ENCODE measurements at places on chromosomes 1 and 21.

DNA sequence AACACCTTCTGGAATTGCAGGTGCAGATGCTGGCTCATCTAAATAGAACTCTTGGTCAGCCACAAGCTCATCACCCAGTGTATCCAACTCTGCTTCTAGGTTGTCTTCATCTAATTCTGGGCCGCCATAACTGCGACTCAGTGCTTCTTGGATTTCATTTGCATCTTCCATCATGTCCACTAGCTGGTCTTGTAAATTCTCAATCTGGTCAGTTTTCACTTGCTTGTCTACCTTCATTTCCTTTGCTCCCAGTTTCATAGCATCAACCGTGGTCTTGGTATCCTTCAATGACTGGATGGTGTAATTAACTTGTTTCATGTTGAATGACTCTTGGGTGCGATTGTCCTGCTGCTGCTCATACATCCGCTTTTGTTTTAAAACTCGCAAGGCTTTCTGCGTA is 10.3 kb downstream of the ZBED6 start:
- DNase-seq, result no peak

GRCh38 chr1:54546651-54547401 is 1.2 kb upstream of the ACOT11 start:
- no peak for DNase-seq

- no peak for DNase-seq
Observed at GRCh38 chr1:18534810-18535205, 54.1 kb downstream of the KLHDC7A start.

DNA sequence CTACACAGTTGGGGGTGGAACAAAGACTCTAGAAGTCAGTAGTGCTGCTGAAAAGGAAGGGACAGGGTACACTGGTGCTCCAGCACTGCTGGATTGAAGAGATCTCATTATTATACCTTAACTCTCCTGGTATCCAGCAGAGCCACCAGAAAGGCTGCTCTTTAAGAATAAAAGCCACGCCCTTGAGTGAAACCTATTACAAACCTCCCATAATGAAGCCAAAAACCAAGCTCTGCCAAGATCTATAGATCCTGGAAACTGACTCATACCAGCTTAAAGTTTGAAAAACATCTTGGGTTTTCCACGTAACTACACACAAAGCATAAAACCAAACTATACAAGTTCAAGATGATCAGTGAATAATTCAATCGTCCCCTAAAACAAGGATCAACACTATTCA is 38.0 kb downstream of the ADSS2 start:
- DNase-seq, result no peak

DNA sequence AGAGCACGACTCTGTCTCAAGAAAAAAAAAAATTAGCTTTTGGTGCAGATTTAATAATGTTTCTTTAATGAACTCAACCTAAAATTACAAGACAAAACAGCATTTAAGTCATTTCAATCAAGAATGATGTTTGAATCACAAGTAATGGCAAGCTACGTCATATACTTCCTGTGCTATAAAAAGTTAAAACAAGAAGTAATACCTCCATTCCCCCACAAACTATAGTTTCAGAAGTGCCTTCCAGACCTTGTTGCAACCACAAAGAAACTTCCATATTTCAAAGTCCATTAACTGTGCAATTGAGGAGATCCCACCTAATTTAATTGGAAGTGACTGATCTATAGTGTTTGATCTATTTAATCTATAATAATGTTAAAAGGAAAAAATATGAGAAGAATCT is 15.1 kb downstream of the NRDC start:
- no peak for DNase-seq

GRCh38 chr1:45979778-45980176 is 152.7 kb downstream of the PIK3R3 start:
- no peak for DNase-seq

DNA sequence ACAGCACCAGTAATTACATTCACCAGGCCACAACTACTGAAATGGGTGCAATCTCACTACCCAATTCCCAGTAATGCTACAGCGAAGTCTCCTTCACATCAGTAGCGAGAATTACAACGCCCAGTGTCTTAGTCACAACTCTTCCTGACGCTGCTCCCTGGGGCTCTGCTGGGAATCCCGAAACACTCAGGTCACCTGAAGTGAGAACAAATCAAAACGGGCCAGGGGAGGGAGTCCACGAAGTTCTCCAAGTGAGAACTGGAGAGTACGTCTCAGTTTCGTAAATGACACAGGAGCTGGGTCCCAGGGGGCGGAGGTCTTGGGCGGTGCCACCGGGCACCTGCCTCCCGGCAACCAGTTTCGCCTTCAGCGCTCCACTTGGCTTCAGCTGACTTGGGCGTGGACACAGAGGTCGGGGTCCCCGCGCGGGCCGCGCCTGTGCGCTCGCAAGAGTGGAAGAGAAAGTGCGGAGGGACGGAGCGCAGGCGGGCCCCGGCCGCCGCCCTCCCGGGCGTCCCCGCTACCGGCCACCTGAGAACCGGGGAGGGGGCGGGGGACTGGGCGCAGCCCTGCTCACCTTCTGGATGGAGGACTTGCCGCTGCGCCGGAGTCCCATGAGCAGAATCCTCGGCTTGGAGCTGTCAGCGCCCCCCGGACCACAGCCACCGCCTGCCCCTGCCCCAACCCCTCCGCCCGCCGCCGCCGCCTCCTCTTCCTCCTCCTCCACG is 575 bp downstream of the RRAGC start:
- peak; percentile 12 for DNase-seq

- no peak for DNase-seq
Observed at GRCh38 chr1:58763214-58763613, 20.6 kb downstream of the JUN start.

- DNase-seq, result no peak
Observed at GRCh38 chr1:84410328-84411095, 12.2 kb downstream of the DNASE2B start.

DNA sequence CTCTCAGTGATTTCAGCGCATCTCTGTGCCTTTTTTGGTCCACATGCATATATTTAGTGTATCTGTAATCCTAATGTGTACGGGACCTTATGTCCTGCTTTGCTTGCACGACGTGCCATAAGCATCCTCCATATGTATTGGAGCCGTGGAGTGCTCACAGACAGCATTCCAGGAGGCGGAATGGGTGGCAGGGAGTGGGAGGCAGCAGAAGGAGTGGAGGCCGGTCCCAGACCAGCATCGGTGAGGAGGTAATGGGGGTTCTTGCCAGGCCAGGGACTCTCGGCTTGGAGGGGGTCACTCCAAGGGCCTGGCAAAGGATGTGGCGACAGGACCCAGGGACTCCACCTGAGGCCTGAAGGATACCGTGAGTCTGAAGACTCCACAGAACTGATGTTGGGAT is 185.0 kb downstream of the CAMTA1 start:
- DNase-seq, result no peak

GRCh38 chr1:94602802-94603625 is 61.5 kb upstream of the F3 start:
- no peak for DNase-seq

- DNase-seq, result no peak
Observed at GRCh38 chr1:205183676-205184335, 27.7 kb downstream of the DSTYK start.

DNA sequence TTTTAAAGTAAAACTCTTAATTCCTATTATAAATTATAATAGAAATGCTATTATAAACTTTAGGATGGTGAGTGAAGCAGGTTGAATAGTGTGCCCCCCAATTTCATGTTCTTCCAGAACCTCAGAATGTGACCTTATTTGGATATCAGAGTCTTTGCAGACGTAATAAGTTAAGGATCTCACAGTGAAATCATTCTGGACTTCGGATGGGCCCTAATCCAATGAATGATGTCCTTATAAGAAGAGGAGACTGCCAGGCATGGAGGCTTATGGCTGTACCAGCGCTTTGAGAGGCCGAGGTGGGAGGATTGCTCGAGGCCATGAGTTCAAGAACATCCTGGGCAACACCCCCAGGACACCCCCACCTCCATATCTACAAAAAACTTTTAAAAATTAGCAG is 9.4 kb upstream of the MT1HL1 start:
- no peak for DNase-seq

DNA sequence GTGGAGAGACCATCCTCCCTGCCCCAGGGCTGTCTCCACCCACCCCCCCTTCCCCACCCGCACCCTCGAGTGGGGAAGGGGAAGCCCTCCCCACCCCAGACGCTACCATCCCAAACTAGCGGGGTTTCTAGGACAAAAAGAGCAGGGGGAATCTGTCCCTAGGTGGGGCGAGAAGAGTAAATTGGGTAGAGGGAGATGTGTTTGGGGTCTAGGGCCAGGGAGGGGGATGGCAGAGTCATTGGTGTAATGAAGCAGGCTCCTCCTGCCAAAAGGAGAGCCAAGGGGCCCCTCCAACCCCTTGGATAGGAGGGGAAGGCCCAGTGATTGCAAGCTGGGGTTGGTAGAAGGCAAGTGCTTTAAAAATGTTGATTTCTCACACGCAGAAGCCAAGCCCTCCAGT is 10.0 kb downstream of the MEX3A start:
- no peak for DNase-seq

DNA sequence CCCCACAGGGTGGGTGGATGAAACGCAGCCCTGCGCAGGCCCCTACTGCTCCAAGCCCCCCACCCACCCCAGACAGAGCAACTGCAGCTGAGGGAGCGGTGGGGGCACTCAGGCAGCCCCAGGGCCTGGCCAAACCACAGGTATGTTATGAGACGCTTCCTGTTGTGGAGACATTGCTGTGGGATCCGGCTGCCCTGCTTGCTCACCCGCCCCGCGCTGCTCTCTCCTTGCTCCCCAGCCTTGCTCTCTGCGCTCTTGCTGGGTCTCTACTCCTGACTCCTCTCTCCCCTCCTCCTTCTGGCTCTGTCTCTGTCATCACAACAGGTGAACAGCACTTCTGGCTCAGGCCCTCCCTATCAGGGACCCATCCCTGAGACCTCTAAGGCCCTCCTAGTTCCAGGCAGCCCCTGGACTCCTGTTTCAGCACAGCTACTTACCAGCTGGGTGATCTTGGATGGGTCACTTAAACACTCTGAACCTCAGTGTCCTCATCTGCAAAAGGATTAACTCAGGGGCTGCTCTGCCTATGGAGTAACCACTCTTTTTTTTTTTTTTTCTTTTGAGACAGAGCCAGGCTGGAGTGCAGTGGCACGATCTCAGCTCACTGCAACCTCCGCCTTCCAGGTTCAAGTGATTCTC is 15.9 kb downstream of the COL8A2 start:
- DNase-seq, result peak; percentile 17

DNA sequence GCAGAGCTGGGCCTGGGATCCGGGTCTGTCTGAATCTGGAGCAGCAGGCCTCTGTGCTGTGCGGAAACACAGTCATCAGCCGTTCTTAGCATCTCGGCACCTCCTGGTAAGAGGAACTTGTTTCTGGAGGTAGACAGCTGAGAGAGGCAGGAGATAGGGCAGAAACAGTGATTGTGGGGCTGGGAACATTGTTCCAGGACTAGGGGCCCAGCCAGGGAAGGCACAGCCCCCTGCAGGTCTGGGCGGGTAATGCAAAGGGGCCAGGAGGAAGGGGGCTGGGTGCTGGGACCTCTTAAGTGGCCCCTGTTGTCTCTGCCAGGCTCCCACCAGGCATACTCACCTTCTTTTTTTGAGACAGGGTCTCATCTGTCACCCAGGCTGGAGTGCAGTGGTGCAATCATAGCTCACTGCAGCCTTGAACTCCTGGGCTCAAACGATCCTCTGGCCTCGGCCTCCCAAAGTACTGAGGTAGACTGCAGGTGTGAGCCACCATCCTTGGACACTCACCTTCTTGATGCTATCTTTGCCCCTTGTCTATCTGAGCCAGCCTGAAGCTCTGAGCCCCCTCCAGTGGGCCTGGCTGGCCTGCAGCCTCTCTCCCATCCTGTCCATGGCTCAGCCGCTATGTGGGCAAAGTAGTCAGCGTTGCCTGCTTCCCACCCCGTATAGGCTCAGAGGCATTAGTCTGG is 134.3 kb upstream of the ZBTB40 start:
- DNase-seq, result no peak

- no peak for DNase-seq
Observed at GRCh38 chr1:54818461-54819194, 17.5 kb upstream of the TTC22 start.

DNA sequence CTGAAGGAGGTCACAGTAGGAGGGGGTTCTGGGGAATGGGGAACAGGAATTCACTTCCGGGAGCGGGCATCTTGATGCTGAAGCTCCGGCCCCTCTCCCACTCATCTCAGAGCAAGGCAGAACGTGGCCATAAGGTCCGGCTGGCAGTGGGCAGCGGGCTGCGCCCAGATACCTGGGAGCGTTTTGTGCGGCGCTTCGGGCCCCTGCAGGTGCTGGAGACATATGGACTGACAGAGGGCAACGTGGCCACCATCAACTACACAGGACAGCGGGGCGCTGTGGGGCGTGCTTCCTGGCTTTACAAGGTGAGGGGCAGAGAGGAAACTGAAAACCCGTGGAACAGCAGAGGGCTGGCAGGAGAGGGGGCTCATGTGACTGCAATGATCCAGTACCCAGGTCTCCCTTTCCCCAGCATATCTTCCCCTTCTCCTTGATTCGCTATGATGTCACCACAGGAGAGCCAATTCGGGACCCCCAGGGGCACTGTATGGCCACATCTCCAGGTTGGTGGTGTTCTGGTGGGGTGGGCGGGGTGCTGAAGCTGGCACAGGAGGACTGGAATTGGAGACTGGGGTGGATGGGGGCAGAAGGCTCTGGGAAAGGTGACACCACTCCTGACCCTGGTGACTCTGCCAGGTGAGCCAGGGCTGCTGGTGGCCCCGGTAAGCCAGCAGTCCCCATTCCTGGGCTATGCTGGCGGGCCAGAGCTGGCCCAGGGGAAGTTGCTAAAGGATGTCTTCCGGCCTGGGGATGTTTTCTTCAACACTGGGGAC is 3.0 kb downstream of the SLC27A3 start:
- no peak for DNase-seq

- DNase-seq, result no peak
Observed at GRCh38 chr1:35570589-35571137, 2.5 kb upstream of the TFAP2E start.

DNA sequence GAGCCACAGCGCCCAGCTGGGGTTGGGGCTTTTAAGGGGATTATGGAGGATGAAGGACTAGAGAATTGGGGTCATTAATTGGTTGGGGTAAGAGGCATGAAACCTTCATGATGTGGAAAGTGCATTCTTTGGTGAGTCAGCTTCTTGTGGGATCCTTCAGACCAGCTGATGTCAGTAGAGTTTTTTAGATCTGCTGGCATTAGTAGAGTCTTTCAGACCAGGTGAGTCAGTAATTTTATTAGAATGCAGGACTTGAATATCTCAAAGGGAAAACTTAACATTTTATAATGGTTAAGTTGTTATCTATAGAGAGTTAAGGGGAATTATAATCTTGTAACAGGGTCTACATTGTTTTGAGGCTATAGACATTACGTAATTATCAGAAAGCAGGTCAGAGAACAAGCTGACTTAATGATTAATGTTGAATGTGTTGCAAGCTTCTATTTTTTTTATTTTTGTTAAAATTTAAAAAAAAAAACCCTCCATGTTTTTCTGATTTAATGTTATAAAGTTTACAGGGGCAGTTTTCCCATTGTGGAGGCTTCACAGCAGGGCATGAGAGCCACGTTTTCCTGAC is 160.9 kb upstream of the FMN2 start:
- no peak for DNase-seq

Measured in stimulated activated CD8-positive, alpha-beta memory T cell treated with anti-CD3 and anti-CD28 coated beads, Interleukin-2, amount 100 ng/mL, for 1 hour (primary cell).